ENCODE measurements at places on chromosomes 7 and 10.

- no peak for DNase-seq
These were observed 57.4 kb downstream of the TMEM209 start for GRCh38 chr7:130147710-130148325.

- no peak for DNase-seq
These were observed 741 bp downstream of the PRAP1 start for GRCh38 chr10:133347710-133348517.

DNA sequence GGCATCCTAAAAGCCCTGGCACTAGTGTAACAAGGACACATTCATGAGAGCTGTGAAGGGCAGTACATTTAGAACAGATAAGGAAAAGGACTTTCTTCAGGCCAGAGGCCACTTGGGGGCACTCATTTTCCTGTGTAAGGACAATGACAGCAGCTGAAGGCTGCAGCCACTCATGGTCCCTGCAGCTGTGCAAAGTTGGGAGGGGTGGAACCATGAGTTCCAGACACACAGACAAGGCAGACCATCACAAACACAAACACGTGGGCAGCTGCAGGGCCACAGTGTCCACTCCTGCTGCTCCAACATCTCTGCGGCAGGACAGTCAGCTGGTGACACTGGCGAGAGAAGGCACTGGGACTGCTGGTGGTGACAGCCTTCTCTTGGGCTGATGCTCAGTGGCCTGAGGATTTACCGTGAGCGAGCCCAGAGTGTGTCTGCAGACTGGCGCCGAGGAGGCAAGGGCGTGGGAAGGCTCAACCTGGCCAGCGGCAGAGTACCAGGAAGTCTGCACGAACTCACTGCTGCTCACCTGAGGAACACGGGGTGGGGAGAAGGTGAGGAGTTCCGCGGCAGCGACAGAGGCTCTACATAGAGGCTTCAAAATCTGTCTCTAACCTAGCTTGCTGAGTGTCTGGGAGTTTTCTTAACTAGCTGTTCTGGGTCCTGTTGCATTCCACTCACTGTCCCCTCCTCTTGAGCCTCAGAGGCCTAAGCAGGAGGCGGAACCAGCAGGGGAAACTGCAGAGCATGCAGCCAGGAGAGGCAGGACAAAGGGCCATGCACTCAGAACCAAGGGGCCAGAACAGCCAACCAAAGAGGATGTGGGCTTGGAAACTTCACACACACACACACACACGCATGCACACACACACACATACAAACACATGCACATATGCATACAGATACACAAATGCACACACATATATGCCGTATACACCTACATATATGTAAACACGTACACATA is 76.5 kb upstream of the DDC start:
- DNase-seq: no peak

DNA sequence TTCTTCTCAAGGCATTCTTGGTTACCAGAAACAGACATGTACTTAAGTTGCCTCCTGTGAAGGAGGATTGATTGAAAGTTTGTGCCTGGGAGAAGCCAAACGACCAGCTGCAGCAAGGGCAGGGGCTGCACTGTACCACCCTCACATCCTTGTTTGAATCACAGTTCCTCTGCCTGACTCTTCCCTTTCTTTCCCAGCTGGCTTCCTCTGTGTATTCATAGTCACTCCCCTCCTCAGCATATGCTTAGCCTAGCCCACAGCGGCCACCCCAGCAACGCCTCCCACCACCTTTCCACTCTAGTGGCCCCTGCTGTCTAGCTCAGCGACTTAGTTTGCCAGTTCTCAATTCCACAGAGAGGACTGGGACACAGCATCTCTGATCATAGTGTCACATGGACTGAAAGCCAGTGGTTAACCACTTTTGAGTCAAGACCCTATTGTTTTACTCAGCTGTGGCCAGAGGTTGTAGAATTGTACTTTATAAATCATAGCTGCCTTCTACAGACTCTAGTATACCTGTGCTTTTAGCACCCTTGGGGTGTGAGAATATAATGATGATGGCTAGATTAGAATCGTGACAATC is 643.0 kb downstream of the SUGCT start:
- DNase-seq: no peak

DNA sequence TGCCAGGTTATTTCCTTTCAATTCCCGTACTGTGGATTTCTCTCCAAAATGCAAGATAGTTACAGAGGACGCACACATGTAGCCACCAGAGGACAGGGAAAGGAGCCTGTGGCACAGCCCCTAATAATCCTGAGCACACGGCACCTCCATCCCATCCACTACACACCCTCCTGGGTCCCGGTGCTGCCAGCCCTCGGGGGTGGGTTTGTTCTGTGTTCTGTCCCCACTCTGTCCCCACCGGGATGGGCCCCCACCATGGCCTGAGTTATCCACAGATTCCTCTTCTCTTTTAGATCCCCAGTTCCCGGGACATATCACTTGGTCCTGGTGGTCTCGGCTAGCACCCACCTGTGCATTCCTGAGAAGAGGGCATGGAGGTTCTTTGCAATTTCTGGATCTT is 196.9 kb upstream of the PPP2R2D start:
- no peak for DNase-seq

GRCh38 chr10:44300666-44301649 is 83.9 kb downstream of the CXCL12 start:
- no peak for DNase-seq

DNA sequence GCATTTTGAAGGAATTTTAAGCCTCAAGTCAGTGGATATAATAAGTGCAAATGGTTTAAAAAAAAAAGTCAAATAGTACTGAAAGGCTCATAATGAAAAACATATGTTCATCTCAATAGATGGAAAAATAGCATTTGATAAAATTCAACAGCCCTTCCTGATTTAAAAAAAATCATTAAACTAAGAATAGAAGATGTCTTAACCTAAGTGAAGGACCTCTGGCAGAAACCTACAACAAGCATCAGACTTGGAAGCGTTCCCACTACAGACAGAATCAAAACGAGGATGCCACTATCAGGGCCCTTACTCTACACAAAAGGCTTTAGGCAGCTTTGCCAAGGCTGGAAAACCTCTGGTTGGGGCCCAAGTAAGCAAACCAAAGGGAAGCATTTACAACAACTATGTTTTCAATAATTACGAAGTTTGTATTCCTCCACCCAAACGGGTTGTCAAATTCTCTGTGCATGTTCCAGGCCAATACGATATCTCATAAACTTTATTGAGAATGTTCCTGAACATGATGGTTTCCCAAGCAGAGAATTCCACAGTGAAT is 45.1 kb downstream of the CYTH3 start:
- no peak for DNase-seq

DNA sequence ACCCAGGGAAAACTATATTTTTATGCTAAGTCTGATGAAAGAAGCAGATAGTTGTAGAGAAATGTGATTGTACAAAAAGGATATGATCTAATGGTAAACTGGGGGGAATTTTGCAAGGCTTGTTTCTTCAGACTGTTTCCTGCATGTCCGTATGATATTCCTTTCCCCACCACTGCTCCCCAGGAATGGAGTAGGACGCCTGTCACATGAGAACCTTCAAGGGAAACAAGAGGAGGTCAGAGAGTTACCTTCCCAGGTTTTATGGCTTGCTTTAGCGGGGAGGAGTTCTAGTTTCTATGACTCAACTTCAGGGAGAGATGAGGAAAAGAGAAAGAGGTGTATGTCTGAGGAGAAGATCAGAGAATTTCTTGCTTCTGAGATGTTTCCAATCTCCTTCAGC is 16.4 kb upstream of the ITPRID1 start:
- no peak for DNase-seq

DNA sequence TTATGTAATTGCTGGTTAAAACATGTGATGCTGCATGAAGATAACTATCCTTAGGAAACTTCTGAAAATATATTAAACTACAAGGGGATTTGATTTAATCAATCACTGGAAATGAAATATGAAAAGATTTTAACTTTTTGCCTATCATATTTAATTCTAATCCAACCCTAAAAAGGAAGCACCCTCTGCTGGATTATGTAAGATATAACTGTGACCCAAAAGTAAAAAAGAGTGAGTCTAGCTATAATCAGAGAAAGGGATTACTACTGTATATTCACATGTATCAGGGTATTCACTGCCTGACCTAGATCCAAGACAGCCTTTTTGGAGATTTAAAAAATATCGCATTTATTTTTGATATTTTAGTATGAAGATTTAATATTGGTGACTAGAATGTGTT is 295.5 kb downstream of the MDFIC start:
- DNase-seq: no peak

DNA sequence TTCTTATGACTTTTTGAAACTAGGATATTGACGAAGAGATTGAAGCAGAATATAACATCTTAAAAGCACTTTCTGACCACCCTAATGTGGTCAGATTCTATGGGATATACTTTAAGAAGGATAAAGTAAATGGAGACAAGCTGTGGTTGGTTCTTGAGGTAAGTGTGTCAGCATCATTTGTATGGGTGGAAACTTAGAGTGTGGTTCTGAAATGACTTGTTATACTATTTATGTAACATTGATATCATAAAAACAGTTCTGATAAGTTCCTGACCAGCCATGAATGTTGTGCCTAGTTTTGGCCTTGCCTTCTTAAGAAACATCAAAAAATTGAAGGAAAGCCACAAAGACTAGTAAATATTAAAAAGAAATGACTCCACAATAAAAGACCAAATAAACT is 20.8 kb downstream of the MYO3A start:
- no peak for DNase-seq

- DNase-seq: no peak
These were observed 13.7 kb upstream of the CPA1 start for GRCh38 chr7:130366564-130366963.

GRCh38 chr10:80173466-80173865 is 31.9 kb downstream of the ANXA11 start:
- DNase-seq: peak; percentile 33

GRCh38 chr7:157881048-157881771 is 544.4 kb downstream of the DNAJB6 start:
- no peak for DNase-seq

GRCh38 chr10:97050205-97050745 is 135.5 kb downstream of the SLIT1 start:
- no peak for DNase-seq

DNA sequence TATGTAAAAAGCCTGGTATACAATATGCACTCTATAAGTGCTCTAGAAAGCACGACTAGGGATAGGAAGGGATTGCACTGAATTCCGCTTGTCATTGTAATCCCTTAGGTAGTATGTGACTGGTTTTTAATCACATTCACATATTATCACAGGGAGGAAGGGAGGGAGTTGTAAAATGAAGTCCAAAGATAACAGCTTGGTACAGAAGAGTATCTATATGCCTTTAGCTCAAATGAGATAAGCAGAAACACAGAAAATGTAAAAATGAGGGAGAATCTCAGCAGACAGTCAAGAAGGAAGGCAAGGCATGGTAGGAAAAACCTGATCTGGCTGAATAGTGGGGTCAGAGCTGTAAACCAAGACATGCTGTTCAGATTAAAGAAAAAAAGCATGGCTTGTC is 63.4 kb downstream of the ABI1 start:
- DNase-seq: no peak

GRCh38 chr10:99372546-99373271 is 43.6 kb downstream of the CNNM1 start:
- no peak for DNase-seq

DNA sequence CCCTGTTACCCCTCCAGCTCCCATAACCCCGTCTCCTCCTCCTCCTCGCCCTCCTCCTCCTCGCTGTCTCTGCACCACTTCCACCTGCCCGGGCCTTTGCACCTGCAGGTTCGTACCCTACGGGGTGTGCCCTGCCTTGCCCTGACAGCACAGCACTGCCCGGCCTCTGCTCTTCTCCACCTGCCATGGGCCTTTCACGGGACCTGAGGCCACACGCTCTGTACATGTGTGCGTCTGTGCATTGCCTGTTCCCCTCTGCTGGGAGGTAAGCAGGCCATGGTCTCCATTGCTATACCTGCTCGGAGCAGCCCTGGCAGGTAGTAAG is 40.0 kb downstream of the MICALL2 start:
- DNase-seq: no peak

GRCh38 chr7:41475801-41476459 is 227.0 kb downstream of the INHBA start:
- no peak for DNase-seq

- DNase-seq: no peak
These were observed 27.2 kb upstream of the TRIM8 start for GRCh38 chr10:102617041-102617440.

DNA sequence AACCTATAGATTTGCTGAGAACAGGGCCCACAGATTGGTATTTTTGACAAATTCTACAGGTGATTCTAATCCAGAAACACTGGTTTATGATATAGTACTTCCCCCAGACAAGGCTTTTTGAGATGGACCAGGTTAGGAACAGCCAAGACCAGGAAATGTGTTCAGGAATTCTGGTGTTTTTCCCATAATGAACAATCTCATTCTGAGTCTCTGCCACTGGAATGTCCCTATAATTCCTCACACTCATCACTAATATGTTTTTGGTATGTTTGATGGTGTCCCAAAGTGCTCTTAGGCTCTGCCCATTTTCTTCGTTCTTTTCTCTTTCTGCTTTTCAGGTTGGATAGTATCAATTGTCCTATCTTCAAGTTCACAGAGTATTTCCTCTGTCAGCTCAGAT is 107.2 kb upstream of the IGFBP3 start:
- no peak for DNase-seq

- peak; percentile 14 for DNase-seq
These were observed 20.9 kb downstream of the RAMP3 start for GRCh38 chr7:45178241-45179225.

DNA sequence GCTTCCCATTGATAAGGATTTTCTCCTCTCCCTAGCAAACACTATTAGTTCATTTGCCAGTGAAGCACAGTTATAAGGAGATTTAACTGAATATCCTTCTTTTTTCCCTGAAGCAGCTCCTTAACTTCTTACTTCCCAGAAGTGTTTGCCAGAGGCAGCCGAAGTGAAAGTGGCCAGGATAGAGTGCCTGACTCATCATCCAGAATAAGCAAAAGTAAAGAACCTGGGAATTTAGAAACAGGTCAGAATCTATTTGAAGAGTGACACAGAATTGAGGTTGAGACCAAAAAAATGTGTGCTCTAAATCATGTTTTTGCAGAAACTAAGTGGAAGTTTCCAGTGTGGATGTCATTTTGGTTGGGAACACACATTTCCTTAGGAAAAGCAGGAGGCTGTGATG is 249.6 kb upstream of the VWC2 start:
- no peak for DNase-seq

GRCh38 chr10:12833451-12833850 is 168.1 kb downstream of the CCDC3 start:
- DNase-seq: no peak

DNA sequence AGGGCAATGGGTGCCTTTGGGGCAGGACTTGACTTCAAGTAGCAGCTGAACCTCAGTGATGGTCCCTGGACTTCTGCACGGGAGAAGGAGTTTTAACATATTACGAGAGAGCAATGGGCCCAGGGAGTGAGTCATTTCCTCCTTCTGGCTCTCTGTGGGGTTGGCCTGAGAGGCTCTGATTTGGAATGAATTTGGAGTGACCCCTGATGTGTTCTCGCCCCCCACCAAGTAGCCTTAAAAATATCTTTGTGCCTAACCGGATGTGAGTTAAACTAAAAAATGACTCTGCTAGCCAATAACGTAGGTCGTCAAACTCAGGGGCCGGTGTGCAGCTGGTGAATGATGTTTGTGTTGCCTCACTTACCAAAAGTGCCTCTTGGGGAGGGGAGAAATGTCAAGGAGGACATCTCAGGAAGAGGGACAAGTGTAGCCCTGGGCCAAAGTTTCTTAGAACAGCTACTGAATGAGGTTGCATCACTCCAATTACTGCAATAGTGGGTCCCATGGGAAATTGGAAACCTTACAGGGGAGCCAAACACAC is 656.6 kb downstream of the INHBA start:
- no peak for DNase-seq

Measured in CD4-positive, alpha-beta T cell treated with Interleukin-17A for 4 hours (primary cell).